ENCODE measurements at places on chromosomes 16 and 17.
A peak's percentile ranks its signal among the peaks of the same experiment; 100 is the strongest.

- DNase-seq, result no peak
Observed at GRCh38 chr17:82267575-82268379, 5.7 kb downstream of the CSNK1D start.

GRCh38 chr17:81295676-81296381, 722 bp upstream of the SLC38A10 start:
- no peak for DNase-seq

DNA sequence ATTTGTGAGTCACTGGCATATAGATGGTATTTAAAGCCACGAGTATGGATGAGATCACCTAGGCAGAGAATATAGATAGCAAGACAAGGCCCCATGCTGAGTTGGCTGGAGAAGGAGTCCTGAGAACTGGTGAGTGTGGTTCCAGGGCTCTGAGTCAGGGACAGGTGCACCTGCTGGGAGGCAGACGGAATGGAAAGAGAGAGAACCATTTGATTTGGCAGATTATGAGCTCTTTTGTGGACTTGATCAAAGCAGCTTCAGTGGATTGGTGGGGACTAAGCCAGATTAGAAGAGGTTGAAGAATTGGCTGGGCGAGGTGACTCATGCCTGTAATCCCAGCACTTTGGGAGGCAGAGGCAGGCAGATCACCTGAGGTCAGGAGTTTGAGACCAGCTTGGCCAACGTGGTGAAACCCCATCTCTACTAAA, 4.3 kb upstream of the C16orf92 start:
- no peak for DNase-seq

GRCh38 chr17:82309656-82310570, 7.5 kb downstream of the CD7 start:
- no peak for DNase-seq

- no peak for DNase-seq
Observed at GRCh38 chr17:30513346-30513745, 36.1 kb downstream of the GOSR1 start.

DNA sequence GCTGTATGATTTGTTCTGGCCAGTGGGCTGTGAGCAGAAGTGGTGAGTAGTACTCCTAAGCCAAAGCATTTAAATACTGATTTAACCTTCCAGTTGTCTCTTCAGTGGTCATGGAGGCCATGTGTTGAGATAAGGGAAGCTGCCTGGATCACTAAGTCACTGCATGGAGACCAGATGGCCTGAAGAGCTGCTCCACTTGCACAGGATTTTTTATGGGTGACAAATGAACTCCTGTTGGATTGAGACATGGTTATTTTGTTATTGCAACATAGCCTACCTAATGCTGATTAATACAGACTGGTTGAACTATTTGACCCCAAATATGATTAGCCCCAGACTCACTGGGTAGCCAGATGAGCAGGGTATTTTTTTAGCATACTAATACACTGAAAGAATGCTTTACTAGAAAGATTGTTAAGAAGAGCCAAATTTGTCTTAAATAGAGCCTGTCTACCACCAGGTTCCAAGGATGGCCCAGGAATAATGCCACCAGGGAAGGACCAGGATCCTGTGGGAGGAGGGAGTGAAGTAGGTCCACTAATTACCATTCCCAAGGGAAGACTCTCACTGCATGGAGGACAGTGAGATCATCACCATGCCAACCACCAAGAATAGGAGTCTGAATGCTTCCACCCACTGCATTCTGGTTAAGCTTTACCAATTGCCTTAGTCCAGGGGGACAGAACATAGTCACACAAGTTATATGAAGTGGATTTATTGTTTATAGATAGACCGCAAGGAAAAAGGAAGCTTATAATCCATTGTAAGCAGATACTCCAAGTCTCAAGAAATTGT, 187.4 kb upstream of the IRX6 start:
- DNase-seq, result no peak

DNA sequence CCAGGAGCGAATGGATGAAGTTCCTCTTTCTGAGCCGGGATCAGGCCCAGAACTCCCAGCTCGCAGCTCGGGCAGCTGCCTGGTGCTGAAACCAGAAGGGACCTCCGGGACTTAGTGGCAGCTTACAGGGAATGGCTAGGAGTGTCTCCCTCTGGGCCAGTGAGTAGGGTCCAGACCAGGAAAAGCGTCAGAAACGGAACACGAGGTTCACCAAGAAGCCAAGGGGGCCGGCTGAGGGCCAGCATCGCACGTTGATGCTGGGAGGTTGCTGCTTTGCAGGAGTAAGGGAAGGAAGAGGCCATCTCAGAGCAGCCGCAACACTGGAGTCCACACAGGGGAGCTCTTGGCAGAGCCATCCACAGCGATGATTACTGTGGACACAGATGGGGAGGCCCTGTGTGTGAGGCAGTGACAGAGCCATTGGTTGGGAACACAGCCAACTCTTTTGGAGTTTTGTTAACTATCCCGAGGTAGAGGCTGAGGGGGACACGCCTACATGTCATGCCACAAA, 74.0 kb upstream of the CREBBP start:
- peak; percentile 33 for DNase-seq
